ENCODE measurements at places on chromosomes 16 and 17.

- H3K36me3 ChIP-seq: no peaks in the 10 kb centered on the region
- no peaks in the 10 kb centered on the region for H3K27me3 ChIP-seq
- H3K4me3 ChIP-seq: no peak overlapping the region
Measured at GRCh38 chr17:67520252-67520906, 143.3 kb downstream of the PITPNC1 start.

- DNase-seq: no peak
- no peaks in the 10 kb centered on the region for H3K27me3 ChIP-seq
- no peak overlapping the region for H3K27ac ChIP-seq
- no peaks in the 10 kb centered on the region for H3K4me1 ChIP-seq
- no peak overlapping the region for H3K4me3 ChIP-seq
Measured at GRCh38 chr17:47165137-47165536, 24.0 kb downstream of the CDC27 start.

DNA sequence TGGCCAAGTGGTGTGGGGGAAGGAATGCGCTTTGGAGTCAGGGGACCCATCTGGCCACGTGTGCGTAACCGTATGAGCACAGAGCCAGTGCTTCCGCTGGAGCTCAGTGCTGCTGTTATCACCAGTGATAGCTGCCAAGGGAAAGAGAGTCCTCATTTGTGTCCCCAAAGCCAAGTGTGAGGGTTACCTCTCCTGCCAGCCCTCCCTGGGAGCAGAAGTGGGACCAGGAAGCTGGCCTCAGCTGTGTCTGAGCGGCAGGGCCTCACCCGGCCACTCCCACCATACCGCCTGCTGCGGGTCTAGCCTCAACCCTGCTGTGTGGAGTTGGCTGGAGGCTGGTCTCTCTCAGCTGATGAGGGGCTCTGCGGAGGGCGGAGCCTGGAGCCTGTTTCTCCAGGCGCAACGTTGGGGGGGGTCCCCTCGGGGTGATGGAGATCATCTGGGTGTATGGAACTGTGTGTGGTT lies 44.5 kb downstream of the MEAK7 start:
- peaks cover 7% of the 10 kb centered on the region for H3K36me3 ChIP-seq
- H3K4me1 ChIP-seq: no peaks in the 10 kb centered on the region
- no peak for DNase-seq
- H3K4me3 ChIP-seq: no peak overlapping the region
- no peaks in the 10 kb centered on the region for H3K27me3 ChIP-seq

DNA sequence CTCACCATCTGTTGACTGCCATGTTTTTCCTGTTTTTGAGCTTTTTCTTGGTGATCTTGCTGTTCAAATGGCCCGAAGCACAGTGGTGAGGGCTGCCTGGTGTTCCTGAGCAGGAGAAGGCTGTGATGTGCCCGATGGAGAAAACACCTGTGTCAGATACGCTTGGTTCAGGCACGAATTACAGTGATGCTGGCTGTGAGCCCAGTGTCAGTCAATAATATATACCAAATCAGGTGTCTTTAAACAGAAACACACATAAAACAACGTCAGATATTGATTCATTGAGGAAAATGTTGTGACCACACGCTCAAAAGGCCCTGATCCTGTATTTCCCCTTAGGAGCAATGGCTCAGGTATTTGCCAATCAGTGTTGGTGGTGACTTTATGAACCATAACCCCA lies 111.7 kb downstream of the SDR42E1 start:
- no peak overlapping the region for H3K27ac ChIP-seq
- H3K4me3 ChIP-seq: no peak overlapping the region
- H3K36me3 ChIP-seq: no peaks in the 10 kb centered on the region

DNA sequence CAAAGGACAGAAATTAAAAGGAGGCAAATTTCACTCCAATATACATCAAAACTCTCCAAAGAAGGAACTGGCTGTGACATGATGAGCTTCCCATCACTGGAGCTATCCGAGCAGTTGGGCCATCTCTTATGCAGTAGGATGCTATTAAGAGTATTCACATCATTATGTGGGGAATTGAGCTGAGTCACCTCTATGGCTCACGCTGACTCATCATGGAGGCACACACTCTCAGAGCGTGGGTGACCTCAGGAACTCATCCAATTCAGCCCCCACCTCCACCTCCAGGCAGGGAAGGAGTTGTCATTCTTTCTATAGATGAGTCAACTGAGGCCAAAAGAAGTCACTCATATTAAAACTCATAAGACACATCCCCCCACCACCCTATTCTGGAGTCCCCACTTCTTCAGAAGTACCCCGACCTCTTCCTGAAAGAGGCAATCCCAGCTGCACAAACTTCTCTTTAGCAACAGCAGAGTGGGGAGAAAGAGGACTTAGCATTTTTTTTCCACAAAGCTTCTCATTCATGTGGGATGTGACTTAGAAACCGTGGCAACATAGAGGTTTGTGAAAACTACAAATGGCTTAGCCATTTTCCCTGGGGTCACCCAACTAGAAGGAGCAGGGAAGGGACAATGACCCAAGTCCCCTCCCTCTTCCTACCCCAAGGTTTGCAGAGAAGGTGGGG lies 32.5 kb downstream of the ABCC12 start:
- H3K4me1 ChIP-seq: no peaks in the 10 kb centered on the region
- H3K36me3 ChIP-seq: no peaks in the 10 kb centered on the region
- no peaks in the 10 kb centered on the region for H3K27me3 ChIP-seq
- no peak overlapping the region for H3K4me3 ChIP-seq
- DNase-seq: no peak

GRCh38 chr16:77759201-77759600 lies 29.2 kb upstream of the VAT1L start:
- H3K27ac ChIP-seq: no peak overlapping the region
- no peak overlapping the region for H3K4me3 ChIP-seq
- H3K27me3 ChIP-seq: no peaks in the 10 kb centered on the region

DNA sequence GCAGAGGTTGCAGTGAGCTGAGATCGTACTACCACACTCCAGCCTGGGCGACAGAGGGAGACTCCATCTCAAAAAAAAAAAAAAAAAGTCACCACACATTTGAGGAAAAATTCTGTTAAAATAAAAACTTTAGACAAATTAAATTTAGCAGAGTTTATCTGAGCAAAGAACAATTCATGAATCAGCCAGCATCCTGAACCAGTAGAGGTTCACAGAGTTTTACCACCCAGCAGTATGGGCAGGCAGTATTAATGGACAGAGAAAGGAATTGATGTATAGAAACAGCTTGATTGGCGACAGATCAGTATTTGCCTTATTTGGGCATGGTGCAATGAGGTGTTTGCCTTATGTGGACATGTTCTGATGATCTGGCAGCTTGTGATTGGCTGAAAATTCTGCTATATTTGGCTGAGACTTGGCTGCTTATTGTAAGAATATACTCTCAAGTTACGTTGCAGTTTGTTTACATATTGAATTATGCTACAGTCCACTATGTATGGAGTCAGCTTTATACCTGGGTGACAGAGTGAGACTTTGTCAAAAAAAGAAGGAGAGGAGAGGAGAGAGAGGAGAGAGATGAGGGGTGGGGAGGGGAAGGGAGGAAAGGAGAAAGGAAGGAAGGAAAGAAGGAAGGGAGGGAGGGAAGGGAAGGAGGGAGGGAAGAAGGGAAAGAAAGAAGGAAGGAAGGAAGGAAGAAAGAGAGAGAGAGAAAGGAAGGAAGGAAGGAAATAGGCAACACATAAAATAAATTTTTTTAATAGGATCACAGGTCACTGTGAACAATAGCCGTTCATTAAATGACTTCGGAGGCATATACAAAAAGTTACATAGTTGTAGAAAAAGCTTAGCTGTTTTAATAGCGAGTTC lies 14.6 kb downstream of the ABCC3 start:
- no peaks in the 10 kb centered on the region for H3K36me3 ChIP-seq
- no peak overlapping the region for H3K27ac ChIP-seq
- no peaks in the 10 kb centered on the region for H3K27me3 ChIP-seq
- H3K4me3 ChIP-seq: no peak overlapping the region

GRCh38 chr17:57553526-57553925 lies 191.6 kb downstream of the CCDC182 start:
- H3K36me3 ChIP-seq: no peaks in the 10 kb centered on the region
- no peaks in the 10 kb centered on the region for H3K4me1 ChIP-seq
- H3K4me3 ChIP-seq: no peak overlapping the region

- H3K36me3 ChIP-seq: no peaks in the 10 kb centered on the region
- H3K4me1 ChIP-seq: no peaks in the 10 kb centered on the region
- no peak overlapping the region for H3K4me3 ChIP-seq
- no peaks in the 10 kb centered on the region for H3K27me3 ChIP-seq
- no peak overlapping the region for H3K27ac ChIP-seq
Measured at GRCh38 chr16:87924811-87925670, 11.3 kb downstream of the CA5A start.

DNA sequence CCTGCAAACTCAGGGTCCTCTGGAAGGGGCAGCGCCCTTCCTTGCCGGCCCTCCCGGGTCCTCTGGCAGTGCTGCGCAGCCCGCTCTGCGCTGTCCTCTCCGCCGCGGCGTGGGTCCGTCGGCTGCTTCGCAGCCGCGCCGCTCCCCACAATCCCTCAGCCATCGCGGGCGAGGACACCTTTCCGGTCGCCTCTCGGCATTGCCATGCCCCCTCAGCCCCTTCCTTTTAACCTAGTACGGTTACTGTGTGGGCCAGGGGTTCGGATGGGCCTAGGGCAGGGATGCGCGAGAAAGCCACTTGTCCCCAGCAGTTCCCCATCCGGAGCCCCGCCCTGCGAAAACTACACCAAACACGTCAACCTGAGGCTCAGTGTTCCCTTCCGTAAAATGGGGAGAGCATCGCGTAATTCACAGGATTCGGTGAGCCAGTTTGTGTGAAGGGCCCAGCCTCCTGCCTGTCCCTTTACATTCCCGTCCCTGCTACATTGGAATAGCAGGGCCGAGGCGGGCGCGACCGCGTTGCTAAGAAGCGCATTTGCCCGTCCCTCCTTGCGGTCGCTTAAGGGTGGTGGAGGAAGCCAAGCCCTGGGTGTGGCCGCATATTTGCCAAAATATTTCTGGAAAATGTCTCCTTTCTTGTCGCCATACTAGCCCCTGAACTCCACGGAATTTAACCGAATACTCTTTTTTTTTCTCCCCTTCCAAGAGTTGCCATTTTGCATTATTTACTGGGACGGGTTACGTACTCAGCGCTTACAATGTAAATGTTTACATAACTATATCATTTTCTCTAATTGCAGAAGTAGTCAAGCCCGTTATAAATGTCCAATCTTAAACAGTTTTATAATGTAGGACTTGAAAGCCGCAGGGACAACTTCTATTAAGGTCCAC lies 13.2 kb downstream of the COPZ2 start:
- peak overlapping the region; percentile 51 for H3K27ac ChIP-seq
- peak; percentile 84 for DNase-seq
- H3K4me1 ChIP-seq: peaks cover 12% of the 10 kb centered on the region
- no peaks in the 10 kb centered on the region for H3K36me3 ChIP-seq
- H3K27me3 ChIP-seq: no peaks in the 10 kb centered on the region

- no peaks in the 10 kb centered on the region for H3K36me3 ChIP-seq
- no peak overlapping the region for H3K4me3 ChIP-seq
- H3K27ac ChIP-seq: no peak overlapping the region
- no peak for DNase-seq
- no peaks in the 10 kb centered on the region for H3K27me3 ChIP-seq
- H3K4me1 ChIP-seq: peaks cover 4% of the 10 kb centered on the region
Measured at GRCh38 chr17:14094676-14095601, 25.6 kb downstream of the COX10 start.

DNA sequence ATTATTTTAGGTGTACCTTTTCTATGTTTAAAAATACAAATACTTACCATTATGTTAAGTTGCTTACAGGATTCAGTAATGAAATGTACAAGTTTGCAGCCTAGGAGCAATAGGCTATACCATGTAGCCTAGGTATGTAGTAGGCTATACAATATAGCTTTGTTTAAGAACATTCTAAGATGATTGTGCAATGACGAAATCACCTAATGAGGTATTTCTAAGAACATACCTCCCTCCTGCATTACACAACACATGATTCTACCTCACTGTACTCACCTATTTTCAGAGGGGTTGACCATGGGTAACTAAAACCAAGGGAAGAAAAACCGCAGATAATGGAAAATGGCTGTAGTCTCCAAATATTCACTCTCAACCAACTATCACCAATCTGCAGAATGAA lies 35.3 kb upstream of the TBC1D3K start:
- H3K27me3 ChIP-seq: no peaks in the 10 kb centered on the region
- no peaks in the 10 kb centered on the region for H3K36me3 ChIP-seq
- H3K27ac ChIP-seq: no peak overlapping the region

- H3K36me3 ChIP-seq: no peaks in the 10 kb centered on the region
- no peaks in the 10 kb centered on the region for H3K4me1 ChIP-seq
- H3K4me3 ChIP-seq: no peak overlapping the region
- no peaks in the 10 kb centered on the region for H3K27me3 ChIP-seq
- DNase-seq: no peak
Measured at GRCh38 chr17:57522042-57523005, 222.8 kb downstream of the CCDC182 start.

DNA sequence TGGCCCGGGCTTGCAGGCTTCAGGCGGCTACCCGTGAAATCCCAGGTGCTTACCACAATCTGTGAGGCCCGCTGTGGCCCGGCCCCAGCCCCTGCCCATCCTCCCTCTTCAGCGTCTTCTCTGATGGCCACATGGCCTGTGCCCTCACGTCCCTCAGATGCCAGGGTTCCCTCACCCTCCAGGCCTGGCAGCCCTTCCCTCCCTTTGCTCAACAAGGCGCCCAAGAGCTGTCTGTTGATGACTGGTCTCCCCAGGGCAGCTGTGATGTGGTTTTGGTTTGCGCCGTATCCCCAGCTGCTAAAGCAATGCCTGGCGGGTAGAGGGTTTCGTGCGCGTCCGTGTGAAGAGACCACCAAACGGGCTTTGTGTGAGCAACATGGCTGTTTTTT lies 35.1 kb downstream of the PMM2 start:
- no peaks in the 10 kb centered on the region for H3K27me3 ChIP-seq
- H3K27ac ChIP-seq: no peak overlapping the region
- DNase-seq: no peak
- H3K4me3 ChIP-seq: no peak overlapping the region
- peaks cover 10% of the 10 kb centered on the region for H3K36me3 ChIP-seq
